ENCODE measurements at places on chromosomes 2 and 18.

- DNase-seq = no peak
These were observed 61.0 kb downstream of the CDCA7 start for GRCh38 chr2:173415431-173416381.

DNA sequence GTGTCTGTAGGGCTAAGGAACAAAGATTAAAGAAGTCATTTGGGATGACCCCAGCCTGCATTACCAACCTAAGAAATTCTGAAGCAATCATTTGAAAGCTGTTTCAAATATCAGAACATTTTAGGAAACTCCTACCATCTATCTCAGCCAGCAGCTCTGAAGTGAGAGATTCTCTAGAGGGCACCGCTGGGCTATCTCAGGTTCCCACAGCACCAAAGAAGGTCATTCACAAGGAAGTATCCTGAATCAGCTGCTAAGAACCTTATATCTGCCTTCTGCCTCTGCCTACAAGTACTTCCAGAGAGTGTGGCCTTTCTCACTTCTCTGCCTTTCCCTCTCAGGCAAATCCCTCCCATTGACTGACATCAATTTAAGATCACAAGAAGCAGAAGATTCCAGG, 13.4 kb upstream of the EVA1A start:
- DNase-seq = no peak

- no peak for DNase-seq
These were observed 7.8 kb upstream of the NPAS2 start for GRCh38 chr2:100812116-100812515.

DNA sequence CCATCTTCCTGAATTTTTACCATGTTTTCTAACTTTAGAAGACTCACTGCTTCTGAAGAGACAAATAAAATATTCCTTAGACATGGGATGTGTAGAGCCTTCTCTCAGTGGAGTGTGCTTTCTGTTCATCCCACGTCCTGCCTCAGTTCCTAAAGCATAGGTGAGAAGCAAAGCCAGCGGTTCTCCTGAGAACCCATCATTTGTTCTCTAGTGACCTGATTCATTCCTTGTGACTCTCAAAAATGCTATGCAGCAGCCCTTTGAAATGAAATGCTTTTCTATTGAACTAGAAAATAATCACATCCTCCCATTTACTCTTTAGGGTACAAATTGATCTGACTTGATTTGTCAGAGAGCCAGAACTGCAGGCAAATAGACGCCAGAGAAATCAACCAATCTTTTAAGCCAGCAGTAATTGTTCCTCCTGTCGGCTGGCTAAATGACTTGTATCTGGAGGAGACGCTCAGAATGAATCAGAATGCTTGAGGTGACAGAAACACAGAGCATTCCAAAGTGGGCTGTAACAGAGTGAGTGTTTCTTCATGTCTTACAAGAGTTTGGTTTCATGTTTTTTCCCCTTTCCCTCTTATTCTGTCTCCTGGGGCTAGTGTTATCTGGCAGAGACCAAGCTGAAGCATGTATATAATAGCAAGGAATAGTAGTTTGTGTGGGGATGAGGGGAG, 81.3 kb upstream of the TMEM178A start:
- DNase-seq = peak; percentile 64

DNA sequence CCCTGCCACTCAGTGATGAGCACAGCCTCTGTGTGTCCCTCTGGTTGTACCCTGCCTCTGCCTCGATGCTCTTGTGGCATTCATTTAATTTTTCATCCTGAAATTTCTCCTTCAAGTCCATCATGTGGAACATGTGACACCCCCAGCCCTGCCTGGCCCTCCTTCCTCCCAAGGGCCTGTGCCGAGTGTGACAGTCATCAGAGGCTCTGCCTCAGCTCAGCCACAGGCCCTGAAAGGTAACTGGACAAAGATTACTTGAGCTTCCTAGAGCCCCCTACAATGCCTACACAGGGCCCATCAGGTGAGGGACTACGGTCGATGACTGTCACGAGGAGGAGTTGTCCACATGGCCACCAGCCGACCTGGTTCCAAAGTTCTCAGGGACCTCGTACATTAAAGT, 75.1 kb downstream of the C1QL2 start:
- DNase-seq = no peak

- DNase-seq = no peak
These were observed 15.9 kb upstream of the C1QL2 start for GRCh38 chr2:119174216-119174992.

GRCh38 chr18:62187543-62188510, 772 bp downstream of the RELCH start:
- DNase-seq = peak; percentile 21

DNA sequence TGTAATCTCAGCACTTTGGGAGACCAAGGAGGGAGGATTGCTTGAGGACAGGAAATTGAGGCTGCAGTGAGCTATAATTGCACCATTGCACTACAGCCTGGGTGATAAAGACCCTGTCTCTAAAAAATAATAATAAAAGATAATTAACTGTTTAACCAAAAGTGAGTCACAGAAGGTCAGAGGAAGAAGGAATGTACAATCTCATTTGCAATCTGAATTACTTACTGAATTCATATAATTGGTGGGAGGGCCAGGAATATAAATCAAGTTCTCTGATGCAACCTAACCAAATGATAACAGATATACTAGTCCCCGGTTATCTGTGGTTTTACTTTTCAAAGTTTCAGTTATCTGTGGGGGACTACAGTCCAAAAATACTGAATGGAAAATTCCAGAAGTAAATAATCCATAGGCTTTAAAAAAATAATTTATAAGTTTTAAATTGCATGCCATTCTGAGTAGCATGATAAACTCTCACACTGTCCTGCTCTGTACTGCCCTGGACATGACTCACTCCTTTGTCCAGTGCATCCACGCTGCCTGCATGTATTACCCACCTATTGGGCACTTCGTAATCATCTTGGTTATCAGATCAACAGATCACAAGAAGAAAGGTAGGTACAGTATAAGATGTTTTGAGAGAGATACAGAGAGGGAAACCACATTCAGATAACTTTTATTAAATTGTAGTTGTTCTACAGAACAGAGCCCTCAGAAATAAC, 12.8 kb upstream of the MATN3 start:
- peak; percentile 56 for DNase-seq

GRCh38 chr18:11851146-11851805, at the start of gene CHMP1B:
CHMP1B (plus strand) TSS chr18:11851413; CDS start chr18:11851512, 99 bp downstream.
- peak; percentile 98 for DNase-seq

DNA sequence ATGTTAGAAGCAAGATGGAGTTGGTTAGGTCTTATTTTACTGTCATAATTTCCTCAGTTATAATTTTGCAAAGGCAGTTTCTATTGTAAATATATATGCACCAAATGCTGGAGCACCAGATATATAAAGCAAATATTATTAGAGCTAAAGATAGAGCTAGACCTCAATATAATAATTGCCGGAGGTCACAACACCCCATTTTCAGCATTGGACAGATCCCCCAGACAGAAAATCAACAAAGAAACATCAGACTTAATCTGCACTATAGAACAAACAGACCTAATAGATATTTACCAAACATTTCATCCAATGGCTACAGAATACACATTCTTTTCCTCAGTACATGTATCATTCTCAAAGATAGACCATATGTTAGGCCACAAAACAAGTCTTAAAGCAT, 115.2 kb downstream of the CABYR start:
- no peak for DNase-seq

DNA sequence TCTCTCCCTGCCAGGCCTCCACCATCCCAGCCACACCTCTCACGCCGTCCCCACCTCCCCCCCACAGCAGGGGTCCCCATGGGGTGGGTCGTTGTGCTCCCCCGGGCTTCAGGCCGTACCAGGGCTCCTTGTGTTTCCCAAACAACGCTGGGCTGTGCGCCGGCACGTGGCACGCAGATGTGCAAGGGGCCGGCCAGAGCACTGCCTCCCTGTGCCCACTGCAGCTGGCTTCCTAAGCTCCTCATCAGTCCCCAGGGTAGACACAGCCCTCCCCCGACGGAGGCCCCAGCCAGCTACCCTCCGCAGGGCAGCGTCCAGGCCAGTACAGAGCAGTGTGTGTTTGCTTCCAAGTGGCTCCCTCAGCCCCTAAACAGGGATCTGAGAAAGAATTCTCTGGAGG, 34.0 kb downstream of the BIN1 start:
- no peak for DNase-seq

GRCh38 chr2:8956774-8957173, 46.7 kb downstream of the MBOAT2 start:
- DNase-seq = no peak

- DNase-seq = no peak
These were observed 188.9 kb downstream of the TTC32 start for GRCh38 chr2:19712850-19713249.

- no peak for DNase-seq
These were observed 31.9 kb upstream of the RNU4ATAC start for GRCh38 chr2:121498731-121499130.

GRCh38 chr18:29191263-29191662, 1014.3 kb upstream of the CDH2 start:
- peak; percentile 55 for DNase-seq

DNA sequence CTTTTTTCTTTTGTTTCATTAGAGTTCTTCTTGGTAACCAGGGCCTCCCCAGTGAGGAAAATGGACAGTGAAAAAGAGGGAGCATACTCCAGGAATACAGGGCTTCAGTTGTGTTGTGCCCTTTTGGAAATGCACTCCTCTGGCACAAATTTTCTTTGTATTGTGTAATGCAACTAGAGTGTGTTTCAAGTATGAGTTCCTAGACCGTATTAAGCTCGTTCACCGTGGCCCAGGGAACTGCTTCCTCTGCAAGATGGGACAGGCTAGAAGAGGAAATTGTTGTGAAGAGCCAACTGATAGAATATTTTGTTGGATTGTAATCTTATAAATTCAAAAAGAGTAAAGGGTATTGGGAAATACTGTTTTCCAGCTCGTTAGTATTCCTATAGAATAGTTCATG, 137.2 kb upstream of the TTC39C start:
- no peak for DNase-seq

DNA sequence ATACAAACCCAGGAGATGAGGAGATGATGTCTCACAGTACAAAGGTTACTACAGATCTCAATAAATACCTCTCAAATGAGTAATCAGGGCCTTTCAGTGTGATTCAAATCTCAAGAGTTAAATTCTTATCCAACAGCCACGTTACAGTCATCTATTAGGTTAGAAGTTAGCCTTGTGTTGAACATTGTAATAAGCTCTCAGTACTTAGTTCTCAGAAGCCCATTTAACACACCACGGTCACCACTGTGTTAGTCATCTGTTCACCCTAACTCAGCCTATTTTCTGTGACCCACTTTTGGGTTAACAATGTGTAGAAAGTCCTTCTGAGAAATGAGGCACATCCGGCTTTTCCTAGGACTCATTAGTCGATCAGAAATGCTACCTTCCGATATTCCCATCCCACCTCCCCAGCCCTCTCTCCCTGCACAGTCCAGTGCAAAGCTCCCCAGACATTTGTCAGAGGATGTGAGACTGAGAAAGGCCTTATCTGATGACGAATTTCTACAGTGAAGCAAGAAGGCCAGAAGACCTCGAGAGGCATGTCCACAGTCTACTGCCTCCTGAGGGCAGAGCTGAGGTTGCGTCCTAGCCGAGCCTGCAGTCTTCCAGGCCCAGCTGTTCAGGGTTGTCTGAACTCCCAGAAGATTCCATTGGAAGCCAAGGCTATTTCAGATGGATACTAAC, 92.6 kb downstream of the ACTR2 start:
- peak; percentile 88 for DNase-seq

DNA sequence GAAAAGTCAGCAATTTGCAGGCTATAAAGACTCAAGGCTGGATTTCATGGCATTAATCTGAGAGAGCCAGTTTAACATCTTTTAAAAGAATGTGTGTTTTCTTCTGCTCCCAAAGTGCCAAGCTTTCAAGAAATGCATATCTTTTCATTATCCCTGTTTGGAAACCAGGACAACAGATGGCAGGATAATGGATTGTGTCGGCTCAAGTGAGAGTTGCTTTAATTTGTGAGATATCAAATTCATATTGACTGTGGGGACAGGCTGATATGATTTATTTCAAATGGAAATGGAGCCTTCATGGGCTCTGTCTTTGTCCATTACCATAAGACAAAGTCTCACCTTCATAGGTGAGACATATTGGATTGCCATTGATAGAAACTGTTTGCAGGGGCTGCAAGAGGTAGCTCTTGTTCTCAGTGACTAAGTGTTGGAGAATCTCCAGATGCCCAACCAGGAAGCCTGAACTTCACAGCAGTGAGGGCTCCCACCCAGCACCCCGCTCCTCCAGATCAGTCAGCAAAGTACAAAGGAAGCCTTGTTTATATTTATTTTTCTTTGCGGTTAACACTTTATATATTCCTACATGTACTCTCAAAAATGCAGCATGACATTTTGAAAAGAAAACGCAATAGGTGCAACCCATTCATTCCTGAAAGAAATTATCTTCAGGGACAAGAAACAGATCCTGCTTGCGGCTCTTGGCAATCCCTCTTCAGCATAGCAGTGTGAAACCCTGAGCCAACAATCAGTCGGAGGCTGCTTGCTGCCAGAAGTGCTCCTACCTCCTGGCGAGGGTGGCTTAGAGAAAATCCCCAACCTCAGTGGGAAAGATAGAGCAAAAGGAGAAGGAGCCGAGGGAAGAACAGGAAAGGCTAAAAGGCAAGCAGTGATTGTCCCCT, 65.8 kb upstream of the ATL2 start:
- peak; percentile 14 for DNase-seq

DNA sequence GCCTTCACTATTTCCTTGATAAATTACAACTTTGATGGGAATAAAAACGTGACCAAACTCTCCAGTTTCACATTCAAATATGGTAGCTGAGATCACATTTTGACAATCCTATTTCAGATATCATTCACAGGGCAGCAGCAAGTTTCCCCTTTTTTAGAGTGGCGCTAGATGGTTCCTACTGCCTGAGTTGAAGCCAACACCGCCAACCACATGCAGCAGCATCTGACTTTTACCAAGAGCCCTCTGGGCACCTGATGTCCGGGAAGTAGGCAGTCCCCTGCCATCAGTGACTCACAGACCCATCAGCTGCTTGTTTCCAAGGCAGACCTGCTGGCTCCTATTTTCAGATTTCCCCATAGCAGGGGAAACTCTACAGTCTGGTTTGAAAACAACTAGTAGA, 4.0 kb upstream of the MREG start:
- DNase-seq = peak; percentile 21

DNA sequence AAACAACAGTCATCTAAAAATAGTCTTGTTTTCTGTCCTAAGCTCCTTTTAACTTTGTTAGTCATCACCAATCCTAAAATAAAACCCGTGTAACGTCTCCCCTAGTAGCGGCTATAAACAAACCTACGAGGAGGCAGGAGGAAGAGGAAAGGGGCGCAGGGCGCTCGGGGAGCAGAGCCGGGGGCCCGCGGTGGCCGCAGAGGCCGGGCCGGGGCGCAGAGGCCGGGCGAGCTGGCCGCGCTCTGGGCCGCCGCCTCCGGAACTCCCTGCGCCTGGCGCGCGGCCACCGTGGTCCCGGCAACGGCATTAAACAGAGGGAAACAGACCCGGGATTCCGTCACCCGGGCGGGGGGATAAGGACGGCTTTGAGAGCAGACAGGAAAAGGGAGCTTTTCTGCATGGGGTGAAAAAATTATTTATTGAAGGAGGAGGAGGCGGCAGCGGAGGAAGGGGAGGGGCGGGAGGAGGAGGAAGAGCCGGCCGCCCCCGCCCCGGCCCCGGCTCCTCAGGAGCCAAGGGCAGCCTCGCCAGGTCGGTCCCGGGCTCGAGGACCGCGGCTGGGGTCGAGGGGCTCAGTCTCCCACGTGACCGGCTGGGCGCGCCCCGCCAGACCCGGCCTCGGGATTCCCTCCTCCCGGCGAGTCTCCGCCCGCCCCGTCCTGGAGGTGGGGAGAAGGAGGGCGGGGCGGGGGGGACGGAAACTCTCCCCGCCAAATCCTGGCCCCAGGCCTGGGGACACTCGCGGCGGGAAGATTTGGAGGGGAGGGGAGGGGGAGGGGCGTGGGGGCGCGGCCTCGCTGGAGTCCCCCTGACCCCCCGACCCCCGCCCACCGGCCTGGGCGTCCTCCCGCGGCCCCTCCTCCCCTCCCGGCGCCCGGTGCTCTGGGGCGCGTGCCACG, 1.8 kb upstream of the NFATC1 start:
- peak; percentile 81 for DNase-seq

- DNase-seq = no peak
These were observed 10.9 kb upstream of the EIF2AK2 start for GRCh38 chr2:37167636-37168180.

Measured in fibroblast of lung (primary cell).